Inflammatory macrophage treated with lipopolysaccharide for 1 hour (primary cell): ENCODE measurements at places on chromosomes 4 and X.
A peak's percentile ranks its signal among the peaks of the same experiment; 100 is the strongest.

DNA sequence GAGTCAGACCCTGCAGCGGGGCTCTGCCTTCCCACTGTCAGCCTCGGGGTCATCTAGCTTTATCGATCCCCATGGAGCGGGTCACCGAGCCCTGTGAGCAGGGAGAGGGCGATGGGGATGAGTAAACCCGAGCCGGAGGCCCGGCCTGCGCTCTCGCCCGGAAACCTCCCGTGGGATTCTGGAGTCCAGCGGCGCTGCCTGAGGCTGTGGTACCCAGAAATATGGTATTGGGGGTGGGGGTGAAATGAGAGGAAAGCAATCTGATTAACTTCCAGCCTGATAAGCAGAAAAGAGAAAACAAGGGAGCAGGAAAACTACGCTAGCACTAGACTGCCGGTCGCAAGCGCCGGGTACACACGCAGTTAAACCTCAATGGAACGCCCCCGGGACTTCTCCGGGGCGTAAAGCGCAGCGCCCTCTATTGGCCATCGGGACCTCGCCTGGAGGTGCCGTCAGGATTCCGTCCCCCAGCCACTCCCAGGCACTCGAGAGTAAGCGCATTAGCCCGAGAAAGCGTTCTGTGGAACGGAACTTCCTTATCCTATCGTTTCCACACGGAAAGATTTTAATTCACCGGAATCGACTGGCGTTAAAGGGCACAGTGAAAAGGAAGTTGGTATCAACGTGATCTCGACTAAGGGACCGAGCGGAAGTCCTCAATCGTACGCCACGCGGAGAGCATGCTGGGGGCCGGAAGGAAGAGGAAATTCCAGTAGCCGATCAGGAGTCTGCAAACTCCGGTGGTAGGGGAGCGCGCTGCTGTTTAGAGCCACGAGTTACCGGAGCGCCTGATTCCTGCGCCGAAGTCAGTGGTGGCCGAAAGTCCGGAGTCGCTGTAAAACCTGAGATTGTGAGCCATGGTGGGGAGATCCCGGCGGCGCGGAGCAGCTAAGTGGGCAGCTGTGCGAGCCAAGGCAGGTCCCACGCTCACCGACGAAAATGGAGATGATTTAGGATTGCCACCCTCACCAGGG, at the start of gene UTP3:
Gene UTP3 (plus strand): TSS at position 712 of the 974 bp plus-strand sequence. CDS start 146 bp downstream, at position 858.
- peak; percentile 98 for DNase-seq

GRCh38 chr4:139522457-139522856, 33.6 kb downstream of the SETD7 start:
- DNase-seq, result no peak

- DNase-seq, result peak; percentile 12
These were observed 16.1 kb upstream of the RS1 start for GRCh38 chrX:18687856-18688495.

DNA sequence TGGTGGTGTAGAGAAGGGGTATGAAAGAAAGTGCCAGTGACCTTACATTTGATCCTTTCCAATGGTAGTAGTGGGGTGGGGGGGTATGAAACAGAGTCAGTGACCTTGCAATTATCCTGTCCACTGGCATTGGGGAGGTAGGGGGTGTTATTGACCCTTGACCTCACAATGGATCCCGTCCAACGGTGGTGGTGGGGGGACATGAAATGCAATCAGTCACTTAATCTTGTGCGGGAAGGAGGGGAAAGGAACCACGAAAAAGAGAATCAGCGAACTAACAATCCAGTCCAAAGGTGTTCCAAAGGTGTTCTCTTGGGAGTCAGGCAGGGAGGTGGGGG, 619 bp upstream of the PDK3 start:
- no peak for DNase-seq

DNA sequence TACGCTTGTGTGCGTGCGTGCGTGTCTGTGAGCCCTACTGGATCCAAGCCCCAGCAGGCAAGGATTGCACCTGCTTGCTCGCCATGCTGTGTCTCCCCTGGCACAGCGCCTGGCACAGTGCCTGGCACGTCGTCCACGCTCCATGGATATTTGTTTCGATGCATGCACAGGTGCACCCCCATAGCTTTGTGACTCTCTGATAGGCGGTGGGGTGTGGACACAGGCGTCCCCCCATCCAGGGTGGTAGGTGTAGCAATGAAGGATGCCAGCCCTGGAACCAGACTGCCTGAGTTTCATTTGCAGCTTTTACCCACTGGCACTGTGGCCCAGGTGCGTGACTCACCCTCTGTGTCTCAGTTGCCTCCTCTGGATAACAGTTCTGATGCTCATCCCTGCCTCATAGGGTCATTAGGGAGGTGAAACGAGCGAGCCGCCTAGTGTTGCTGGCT, 20.2 kb downstream of the PIGG start:
- DNase-seq, result no peak
